ENCODE measurements at places on chromosomes 16 and 17.

DNA sequence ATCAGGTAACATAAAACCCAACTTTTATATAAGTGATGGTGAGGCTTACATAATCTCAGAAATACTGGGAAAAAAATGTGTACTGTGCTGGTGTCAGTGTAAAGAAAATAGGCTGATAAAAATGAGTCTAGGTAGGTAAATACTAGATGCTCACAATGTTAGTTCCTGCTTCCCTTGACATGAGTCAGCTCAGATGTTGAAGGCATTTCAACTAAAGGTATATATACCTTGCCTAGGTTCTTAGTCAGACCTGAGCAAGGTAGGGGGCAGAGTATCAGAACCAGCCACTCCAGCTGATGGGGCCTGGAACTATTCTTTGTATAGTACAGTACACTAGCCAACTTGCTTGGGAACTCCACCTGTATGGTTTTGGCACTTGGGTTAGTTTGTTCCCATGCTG, 51.0 kb upstream of the CA10 start:
- no peak for DNase-seq

- DNase-seq = no peak
Measured at GRCh38 chr17:80931421-80932265, 60.0 kb upstream of the CHMP6 start.

DNA sequence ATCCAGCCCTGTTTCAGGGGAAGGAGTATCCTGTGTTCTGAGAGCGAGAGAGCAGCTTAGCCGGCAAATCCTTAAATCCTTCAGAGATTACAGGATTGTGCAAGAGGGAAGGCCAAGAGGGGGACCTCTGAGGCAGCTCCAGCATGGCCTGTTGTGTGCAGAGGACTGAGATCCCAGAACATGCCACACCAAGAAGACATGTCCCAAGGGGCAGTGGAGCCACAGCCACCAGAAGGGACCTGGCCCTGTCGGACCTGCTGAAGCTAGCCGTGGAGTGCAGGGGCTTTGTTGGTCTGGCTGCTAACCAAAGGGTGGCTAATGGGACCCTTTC, 1.6 kb upstream of the MRC2 start:
- DNase-seq = no peak

DNA sequence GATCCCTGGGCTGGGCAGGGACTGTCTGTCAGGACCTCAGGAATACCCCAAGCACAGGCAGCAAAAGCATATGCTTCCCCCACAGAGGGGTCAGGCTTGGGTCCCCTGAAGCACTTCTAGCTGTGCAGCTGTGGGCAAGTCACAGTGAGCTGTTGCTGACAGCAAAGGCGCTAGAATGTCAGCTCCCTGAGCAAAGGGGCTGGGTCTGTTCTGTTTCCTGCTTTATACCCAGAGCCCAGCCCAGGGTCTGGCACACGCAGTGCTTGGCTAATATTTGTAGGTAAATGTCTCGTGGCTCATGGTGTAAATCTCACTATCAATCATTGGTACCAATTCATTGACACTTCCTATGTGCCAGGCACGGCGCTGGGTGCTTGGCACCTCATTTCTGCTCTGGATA, 16.6 kb upstream of the MPRIP start:
- no peak for DNase-seq

- DNase-seq = no peak
Measured at GRCh38 chr17:73888862-73889261, 244.6 kb upstream of the SDK2 start.

DNA sequence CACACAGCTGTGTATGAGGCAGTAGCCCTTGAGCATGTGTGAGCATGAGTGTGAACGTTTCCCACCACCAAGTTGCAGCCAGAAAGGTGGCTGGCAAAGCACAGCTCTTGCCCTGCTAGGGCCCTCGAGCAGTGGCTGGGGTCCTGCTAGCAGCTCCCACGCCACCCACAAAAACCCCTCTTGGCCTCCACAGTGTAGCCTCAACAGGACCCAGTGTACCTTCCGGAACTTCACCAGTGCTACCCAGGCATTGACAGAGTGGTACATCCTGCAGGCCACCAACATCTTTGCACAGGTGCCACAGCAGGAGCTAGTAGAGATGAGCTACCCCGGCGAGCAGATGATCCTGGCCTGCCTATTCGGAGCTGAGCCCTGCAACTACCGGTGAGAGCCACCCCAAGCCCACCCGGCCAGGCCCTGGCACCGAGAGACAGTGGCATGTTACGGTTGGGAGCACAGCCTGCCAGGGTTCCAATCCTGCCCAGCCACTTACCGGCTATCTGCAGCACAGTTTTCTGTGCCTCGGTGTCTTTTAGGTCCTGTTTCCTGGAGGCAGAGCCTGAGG, 53.1 kb downstream of the SCNN1B start:
- DNase-seq = no peak

GRCh38 chr16:48494742-48495141, 109.5 kb upstream of the SIAH1 start:
- no peak for DNase-seq

DNA sequence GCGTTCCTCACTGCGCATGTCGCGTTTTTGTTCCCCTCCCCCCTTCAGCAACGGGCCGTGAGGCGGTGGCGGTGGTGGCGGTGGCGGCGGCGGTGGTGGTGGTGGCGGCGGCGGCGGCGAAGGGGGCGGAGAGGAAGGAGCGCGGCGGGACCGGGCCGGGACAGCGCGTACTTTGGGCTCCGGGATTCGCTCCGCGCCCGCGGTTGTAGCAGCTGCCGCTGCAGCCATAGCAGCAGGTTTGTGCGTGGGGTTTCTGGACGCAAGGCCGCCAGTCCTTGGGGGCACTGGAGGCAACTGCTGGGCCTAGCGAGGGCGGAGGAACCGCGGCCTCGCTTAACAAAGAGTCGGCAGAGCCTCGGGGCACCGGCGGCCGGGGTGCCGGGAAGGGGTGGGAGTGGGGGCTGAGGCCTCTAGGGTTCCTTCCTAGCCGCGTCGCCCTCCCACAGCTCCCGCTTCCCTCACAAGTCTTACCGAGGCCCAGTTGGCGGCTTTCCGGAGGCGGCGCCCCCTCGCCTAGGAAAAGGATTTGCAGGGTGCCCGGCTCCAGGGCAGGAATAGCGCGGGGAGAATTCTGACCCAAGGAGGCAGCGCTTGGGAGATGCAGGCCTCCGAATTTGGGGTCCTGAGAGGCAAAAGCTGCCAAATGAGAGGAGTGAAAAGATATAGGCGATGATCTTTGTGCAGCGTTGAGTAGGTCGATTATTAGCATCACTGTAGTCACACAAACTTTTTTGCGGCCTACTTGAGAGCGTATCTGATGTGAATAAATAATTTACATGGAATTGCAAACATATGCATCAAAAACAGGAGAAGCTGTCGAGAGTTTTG, at the start of gene DDX42:
Gene DDX42, plus strand, starts transcription at position 30 of the 828 bp plus-strand sequence. CDS start 12,880 bp downstream, outside the sequence.
- no peak for DNase-seq

DNA sequence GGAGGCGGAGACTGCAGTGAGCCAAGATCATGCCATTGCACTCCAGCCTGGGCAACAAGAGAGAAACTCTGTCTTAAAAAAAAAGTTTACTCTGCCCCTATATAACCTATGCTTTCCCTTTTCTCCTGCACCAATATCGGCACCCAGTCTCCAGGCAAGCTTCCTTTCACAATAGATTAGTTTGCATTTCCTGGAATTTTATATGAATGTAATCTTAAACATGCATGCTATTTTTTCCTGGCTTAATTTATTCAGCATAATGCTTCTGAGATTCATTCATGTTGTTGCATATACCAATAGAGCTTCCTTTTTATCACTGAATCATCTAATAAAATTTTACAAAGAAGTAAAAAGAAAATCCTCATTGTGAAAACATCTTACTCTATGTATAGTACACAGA, 59.4 kb downstream of the USP32 start:
- DNase-seq = no peak

GRCh38 chr17:79790805-79791734, 5.8 kb downstream of the CBX8 start:
- no peak for DNase-seq

GRCh38 chr16:29226782-29227181, 179.7 kb downstream of the NPIPB11 start:
- no peak for DNase-seq

GRCh38 chr17:15255713-15256454, 9.2 kb downstream of the PMP22 start:
- no peak for DNase-seq
